DMS 273 treated with DMSO at 0.1 percent for 48 hours (cell line): ENCODE measurements at places on chromosomes 2 and 18.

- DNase-seq, result no peak
Measured at GRCh38 chr2:44215827-44216226, 47.2 kb downstream of the PPM1B start.

GRCh38 chr2:233287871-233288270, 19.7 kb upstream of the SAG start:
- no peak for DNase-seq

DNA sequence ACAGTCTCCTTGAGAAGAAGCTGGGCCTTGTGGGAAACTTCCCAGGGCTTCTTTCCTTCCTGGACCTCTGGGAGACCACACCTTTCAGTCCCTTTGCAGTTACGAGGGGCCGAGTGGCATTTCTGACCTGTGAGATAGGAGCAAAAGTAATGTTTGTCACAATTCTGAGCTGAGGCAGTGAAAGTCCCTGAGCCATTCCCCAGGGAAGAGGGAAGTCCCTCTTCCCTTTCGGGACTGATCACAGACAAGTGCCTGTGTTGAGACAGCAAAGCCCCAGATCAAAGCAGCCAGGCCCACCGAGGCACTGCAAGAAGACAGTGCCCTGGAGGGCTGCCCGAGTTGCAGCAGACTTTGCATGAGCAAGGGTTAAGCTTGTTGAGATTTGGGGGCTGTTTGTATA, 41.9 kb downstream of the RHOB start:
- no peak for DNase-seq

GRCh38 chr2:231163011-231163410, 35.4 kb upstream of the ARMC9 start:
- DNase-seq, result no peak

- no peak for DNase-seq
Measured at GRCh38 chr2:128442053-128442751, 123.5 kb upstream of the HS6ST1 start.

GRCh38 chr18:24136967-24137373, 1.9 kb upstream of the CABYR start:
- DNase-seq, result no peak

DNA sequence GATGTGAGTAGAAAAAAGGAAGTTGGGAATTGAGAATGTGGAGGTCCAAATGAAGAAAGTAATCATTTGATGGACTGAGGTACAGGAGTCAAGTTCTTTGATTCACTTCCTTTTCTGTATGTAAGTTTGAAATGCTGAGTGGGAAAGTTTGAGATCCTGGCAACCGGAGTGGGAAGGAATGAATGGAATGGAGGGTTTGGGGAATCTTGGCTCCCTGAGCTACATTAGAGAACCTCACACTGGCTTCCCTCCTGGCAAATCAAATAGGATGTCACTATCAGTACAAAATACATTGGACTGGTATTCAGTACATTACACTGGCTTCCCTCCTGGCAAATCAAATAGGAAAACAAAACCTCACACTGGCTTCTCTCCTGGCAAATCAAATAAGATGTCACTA, 9.8 kb upstream of the RNF138 start:
- DNase-seq, result no peak

- no peak for DNase-seq
Measured at GRCh38 chr2:229899604-229900003, 22.2 kb downstream of the TRIP12 start.

- DNase-seq, result no peak
Measured at GRCh38 chr2:7417845-7418742, 500.9 kb downstream of the RNF144A start.

DNA sequence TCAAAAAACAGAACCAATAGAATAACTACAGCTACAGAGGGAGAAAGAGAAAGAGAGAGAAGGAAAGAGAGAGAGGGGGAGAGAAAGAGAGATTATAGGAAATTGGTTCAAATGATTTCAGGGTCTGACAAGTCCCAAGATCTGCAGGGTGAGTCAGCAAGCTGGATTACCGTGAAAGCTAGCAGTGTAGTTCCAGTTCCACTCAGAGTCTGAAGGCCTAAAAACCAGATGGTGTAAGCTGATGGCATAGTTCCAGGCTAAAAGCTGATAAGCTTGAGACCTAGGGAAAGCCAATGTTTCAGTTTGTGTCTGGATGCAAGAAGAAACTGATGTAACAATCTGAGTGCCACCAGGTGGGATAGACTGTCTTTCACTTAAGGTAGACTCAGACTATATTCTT, 397.7 kb downstream of the TRIB2 start:
- DNase-seq, result peak; percentile 14

DNA sequence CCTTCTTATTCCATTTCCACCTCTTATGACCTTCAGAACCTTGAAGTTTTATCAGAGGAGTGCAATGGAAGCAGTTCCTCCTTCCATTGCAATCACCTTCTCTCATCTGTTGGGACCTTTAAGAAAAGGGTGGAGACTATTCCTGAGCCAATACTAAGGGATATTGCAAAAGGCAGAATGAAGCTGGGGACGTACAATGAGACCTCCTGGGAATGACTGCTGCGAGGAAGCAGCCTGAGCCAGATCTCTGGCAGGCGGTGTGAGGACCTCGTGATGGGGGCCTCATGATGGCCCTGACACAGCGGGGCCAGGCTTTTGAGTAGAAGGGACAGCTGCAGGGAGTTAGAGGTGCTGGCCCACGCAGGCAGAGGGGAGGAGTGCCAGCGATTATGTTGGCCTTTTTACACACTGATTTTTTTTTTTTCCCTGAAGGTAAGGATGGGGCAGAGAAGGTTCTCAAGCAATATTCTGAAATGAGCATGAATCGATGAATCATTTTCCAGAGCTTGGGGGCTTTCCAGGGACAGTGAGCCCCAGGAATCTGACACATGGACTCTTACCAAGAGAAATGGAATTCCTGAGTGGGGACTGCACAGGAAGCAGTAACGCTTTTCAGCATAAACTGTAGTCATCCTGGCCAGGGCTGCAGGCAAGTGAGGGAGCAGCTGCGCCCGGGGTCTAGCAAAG, 40.0 kb upstream of the LAPTM4A start:
- no peak for DNase-seq

DNA sequence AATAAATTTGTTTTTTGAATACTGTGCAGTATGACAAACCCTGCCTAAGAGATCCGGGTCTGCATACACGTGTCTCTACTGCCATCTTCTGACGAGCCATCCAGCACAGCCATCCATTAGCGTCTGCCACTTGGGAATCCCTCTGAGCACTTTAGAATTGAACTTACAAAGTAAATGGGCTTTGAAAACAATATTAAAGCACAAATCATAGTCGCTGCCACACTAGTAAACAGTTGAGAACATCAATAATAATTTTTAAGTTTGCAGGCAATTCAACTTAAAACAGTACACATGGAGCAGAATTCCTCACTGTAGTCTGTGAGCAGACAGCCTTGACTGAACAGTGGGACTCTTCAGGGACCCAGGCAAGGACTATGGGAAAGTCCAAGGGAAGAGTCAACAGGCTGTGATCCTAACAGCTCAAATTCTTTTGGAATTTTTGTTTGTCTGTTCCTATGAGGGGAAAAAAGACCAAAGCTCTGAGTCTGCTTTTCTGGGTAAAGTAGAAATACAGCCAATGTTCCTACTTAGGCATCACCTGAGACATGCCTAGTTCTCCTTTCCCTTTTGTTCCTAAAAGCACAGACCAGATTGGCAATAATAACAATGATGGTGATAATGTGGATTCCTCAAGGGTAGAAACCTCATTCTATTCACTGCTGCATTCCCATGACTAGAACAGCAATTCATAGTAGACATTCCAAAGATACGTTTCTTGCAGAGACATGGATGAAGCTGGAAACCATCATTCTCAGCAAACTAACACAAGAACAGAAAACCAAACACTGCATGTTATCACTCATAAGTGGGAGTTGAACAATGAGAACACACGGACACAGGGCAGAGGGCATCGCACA, 92.9 kb downstream of the MREG start:
- peak; percentile 34 for DNase-seq

- DNase-seq, result no peak
Measured at GRCh38 chr2:174692256-174692919, 71.9 kb downstream of the CHRNA1 start.

DNA sequence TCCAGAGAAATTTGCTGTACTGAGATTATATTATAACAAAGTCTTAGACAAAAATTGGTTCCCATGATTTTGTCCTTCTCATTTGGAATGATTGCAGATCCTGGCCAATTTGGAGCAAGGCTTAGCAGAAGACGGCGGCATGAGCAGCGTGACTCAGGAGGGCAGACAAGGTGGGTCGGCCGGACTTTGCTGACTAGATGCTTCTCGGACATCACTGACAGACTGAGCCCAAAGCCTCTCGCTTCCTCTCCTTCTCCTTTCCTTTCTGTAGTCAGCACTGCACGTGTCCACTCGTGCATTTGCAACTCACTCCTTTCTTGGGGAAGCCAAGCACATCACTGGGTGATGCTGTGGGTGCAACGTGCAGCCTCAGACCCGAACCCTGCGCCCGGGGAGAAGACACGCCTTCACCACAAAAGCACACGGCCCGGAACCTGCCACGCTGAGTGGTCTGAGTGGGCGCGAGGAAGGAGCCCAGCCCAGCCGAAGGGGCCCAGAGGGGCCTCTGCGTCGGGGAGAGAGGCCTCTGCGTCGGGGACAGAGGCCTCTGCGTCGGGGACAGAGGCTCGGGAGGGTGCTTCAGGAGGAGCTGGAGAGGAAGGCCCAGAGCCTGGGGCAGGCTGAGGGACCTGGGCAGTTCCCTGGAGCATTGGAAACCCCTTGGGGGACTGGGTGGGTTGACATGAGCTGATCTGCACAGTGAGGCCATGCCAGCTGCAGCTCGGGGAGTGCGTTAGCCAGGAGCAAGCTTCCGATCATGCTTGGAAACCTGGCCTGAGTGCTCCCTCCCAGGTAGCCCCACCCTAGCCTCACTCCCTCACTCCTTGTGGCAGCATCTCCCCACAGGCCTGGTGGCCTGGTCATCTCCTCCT, 61.6 kb downstream of the ADI1 start:
- DNase-seq, result no peak

DNA sequence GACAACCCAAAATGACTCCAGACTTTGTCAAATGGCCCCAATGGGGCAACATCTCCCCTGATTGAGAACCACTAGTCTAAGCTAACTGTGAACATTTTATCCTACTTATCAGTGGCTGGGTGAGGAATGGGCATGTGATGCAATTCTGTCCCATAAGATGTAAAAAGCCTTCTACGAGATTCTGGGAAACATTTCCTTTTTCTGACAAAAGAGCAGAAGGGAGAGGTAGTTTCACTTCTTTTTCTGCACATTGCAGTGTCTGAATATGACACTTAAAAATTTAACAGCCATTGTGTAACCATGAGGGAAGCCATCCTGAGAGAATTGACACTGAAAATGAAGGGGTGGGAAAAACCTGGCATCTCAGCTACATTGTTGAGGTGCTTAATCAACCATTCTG, 17.3 kb upstream of the MARCHF4 start:
- no peak for DNase-seq

DNA sequence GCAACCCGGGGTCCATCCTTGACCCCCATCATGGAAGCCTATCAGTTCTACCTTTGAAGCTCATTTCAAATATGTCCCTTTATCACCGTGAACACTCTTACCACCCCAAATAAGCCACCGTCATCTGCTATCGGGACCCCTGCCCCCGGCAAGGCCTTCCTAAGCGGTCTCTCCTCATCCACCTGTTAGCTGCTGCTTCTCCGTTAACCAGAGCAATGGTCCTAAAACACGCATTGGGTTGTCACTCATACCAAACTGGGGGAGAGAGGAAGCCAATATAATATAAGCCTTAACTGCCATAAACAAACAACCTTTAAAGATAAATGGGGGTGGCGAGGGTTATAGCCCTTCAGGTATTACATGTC, 680 bp downstream of the ASNSD1 start:
- DNase-seq, result no peak

GRCh38 chr2:70668432-70668831, 99.6 kb downstream of the ADD2 start:
- DNase-seq, result no peak

GRCh38 chr18:61764381-61764780, 128.4 kb downstream of the RNF152 start:
- DNase-seq, result no peak

DNA sequence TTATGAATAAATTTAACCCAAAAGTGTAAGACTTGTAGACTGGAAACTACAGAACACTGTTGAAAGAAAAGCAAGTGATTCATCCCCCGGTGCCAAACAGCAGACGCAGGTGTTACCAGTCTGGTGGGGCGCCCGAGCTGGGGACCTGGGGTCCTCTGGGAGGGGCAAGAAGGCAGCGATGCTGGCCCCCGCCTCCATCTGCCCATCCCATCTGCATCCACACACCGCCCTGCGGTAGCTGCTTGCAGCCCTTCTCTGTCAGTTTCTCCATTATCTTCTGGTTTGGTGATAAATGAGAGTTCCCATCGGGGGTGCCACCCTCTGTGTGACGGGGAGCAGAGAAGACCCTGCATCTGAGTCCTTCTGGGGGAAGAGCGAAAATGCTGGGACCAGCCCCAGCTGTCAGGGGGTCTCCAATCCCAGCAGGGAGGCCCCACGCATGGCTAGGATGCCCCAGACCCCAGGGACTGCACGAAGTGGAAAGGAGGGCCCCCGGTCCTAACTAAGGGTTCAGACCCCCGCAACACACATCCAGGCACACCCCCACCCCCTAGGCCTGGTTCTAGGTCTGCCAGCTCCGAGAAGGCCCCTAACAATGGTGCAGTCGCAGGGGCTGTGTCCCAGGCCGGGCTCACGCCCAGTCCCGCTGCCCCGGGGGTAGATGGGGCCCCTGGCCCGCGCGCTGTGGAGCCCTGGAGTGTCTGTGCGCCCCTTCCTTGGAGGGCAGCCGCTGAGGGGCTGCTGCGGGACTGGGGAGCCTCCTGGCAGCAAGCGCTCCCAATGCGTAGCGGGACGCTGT, 686 bp upstream of the RGPD8 start:
- DNase-seq, result no peak

GRCh38 chr2:44836916-44837315, 104.6 kb upstream of the SIX3 start:
- DNase-seq, result no peak

DNA sequence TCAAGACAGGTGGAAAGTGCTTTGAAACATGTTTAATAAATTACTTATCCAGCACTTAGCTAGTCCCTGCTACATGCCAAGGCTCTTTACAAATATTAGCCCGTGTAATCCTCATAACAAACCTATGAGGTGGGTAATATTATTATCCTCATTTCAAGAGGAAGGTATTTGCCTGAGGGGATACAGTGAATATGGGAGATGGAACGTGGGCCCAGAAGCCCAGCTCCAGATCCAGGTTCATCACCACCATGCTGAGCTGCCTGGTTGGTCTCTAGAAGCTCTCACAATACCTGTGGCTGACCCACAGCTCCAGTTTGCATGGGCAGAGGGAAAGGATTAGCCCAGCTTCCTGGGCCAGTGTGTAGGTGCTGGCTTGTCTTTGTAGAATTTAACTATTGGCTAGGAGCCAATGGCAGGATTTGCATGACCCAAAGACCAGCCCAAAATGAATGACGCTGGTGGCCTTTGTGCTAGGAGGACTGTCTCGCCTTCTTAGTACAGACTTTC, 61.6 kb upstream of the ATP8B1 start:
- DNase-seq, result no peak

- DNase-seq, result no peak
Measured at GRCh38 chr2:150041722-150042425, 445.6 kb downstream of the RND3 start.

GRCh38 chr2:160351956-160352355, 141.7 kb downstream of the RBMS1 start:
- no peak for DNase-seq

- peak; percentile 77 for DNase-seq
Measured at GRCh38 chr2:32715981-32716380, 88.1 kb downstream of the TTC27 start.

GRCh38 chr2:9971105-9971818, 19.8 kb downstream of the GRHL1 start:
- DNase-seq, result no peak
